SHP77 treated with DMSO at 0.1 percent for 48 hours (cell line): ENCODE measurements at places on chromosomes 11 and 22.
A peak's percentile ranks its signal among the peaks of the same experiment; 100 is the strongest.

- DNase-seq, result no peak
Measured at GRCh38 chr11:15308840-15309239, 194.1 kb downstream of the INSC start.

- DNase-seq, result no peak
Measured at GRCh38 chr22:33000342-33001280, 57.6 kb downstream of the SYN3 start.

DNA sequence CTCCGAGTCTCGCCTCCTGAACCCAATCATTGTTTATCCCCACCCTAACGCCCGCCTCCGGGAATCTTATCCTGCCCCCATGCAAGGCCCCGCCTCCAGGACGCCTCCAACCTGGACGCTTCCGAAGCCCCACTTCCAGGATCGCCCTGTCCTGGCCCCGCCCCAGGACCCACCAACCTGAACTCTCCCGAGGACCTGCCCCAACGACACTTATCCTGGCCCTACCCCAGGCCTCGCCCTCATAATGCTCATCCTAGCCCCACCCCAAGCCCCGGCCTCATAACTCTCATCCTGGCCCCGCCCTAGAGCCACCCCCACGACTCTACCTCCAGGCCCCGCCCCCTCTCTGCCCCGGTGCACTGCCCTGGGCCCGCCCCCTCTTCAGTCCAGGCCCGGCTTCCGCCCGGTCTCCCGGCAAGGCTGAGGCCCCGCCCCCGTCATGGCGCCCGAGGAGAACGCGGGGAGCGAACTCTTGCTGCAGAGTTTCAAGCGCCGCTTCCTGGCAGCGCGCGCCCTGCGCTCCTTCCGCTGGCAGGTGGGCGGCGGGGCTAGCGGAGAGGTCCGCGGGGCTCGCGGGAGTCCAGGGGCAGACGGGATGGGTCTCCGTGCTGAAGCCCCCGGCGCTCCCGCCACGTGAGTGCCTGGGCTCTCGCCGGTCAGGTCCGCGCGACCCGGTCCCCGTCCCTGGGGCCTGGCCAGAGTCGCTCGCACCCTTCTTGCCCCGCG lies 45.7 kb upstream of the DEFB108B start:
- DNase-seq, result peak; percentile 95

DNA sequence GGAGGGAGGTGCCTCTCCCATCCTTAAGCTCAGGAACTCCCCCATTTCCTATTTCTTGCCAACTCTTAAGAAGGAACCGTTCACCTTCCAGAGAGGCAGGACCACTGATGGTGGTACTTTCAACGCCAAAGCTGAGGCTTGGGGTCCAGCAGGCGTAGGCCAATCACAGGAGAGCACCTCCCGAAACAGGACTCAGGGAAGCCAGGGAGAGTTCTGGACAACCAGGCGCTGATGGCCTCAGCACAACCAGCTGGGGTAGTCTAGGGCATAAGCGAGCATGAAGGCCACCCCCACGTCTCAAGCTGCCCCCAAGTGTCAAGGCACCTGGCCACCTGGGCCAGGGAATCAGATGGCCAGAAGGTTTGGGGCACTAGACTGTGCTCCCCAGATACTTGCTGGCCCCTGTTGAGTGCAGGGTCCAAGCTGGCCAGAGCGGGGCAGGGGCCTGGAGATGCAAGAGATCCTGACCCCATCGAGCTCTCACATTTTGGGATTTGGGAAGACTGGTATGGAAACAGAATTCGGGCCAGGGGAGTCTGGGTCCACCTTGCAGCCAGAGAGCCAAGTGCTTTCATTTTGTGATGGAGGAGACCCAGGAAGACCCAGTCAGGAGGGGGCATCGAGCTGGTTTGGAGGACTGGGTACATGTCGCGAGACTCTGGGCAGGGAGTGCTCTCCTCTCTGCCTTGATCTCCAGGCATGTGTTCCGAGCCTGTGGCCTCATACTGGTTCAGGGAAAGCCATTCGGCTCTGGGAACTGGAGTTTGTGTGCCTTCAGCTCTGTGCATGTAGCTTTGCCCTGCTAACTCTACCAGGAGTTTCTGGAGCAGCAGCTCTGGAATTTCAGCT lies 926 bp downstream of the CD6 start:
- DNase-seq, result no peak

DNA sequence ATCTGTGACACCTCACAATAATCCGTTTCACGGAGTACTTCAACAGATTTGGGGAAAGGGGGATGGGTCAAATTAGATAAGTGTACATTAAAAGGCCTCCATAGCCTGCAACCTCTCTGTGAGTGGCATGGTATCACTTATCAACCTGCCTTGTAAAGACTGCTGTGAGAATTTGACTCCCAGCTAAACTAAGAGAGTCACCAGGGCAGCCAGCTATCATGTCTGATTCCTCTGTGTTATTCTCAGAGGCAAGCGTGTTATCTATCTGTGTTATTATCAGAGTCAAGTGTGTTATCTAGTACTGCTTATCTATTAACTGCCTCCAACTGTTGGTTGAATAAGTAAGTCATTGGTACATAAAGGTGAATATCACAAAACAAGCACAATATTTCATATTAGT lies 4.1 kb upstream of the FAM83F start:
- no peak for DNase-seq

GRCh38 chr11:108685419-108686130 lies 20.7 kb downstream of the DDX10 start:
- DNase-seq, result no peak

DNA sequence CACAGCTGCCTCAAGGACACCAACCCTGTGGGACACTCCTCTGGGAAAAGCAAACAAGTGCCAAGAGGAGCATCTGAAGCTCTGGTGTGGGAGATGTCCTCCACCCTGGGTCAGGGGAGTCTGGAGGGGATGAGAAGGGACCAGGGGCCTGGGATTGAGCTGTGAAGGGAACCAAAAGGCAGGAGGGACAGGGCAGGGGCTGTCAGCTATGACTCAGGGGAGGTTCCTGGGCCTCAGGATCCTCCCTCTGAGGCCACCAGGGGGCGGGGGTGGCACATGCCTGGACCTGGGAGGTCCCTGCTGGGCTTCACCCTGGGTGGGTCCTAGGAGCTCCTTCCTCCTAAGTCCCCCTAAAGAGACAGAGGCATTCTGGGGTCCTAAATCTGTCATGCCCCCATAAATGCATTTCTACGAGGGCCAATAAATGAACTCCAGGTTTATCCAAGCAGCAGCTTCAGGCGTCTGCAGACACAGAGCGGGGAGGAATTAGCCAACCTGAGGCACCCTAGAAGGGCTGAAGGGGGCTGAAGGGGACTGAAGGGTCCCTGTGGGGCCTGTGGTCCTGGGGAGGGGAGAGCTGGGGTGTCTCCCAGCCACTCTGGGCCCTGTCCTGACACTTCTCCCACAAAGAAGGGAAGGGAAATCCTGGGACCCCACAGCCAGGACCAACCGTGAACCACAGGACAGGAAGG lies 31.9 kb upstream of the IGLL5 start:
- DNase-seq, result no peak

- no peak for DNase-seq
Measured at GRCh38 chr11:3796801-3797328, 489 bp downstream of the NUP98 start.

DNA sequence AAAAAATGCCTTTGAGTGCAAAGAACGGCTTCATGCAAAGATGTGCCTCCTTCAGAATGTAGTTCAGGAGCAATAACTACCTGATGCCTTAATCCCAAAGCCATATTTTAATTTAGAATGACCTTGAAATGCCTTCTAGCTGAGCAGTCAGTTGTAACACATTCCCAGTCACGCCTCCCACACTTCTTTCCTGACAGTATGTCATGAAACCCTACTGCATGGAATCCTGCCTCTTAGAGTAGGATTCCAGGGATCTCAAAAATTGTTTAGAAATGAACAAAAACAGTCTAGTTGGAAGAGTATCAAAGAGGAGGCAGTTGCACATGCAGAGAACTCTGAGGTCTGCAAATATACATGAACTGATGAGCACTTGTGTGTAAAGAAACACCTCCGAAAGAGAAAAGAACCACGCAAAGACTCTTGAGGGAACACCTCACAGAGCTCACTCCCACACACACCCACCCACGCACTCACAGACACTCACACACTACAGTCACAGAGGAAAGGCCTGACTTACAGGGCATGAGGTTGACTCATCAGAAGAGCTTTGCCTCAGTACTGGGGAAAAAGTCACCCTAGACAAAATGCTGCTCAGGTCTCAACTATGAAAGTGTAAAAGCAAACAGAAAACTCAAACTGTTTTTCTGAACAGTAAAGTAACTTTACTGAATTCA lies 77.4 kb downstream of the GGTLC2 start:
- DNase-seq, result no peak

DNA sequence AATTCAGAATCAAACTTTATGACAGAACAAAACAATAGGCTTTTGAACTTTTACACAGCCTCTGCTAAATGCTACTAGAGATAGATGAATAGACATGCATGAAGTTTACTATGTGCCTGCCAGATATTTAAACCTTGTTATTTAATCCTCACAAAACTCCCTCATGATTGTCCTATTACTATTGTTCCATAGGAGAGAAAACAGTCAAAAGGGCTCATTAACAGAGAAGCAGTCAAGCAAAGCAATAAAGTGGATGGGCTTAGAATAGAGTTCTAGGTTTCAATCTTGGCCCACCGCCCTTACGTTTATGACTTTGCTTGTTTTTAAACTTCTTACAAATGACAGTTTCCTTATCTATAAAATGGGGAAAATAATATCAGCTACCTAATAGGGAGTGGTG lies 12.9 kb downstream of the CWC15 start:
- no peak for DNase-seq

- no peak for DNase-seq
Measured at GRCh38 chr11:14444441-14445189, 55.0 kb downstream of the COPB1 start.

GRCh38 chr22:42202669-42203068 lies 67.8 kb downstream of the TCF20 start:
- no peak for DNase-seq

- DNase-seq, result no peak
Measured at GRCh38 chr11:124970925-124971324, 16.9 kb downstream of the CCDC15 start.

- no peak for DNase-seq
Measured at GRCh38 chr11:130422251-130422995, 6.0 kb downstream of the ADAMTS8 start.

DNA sequence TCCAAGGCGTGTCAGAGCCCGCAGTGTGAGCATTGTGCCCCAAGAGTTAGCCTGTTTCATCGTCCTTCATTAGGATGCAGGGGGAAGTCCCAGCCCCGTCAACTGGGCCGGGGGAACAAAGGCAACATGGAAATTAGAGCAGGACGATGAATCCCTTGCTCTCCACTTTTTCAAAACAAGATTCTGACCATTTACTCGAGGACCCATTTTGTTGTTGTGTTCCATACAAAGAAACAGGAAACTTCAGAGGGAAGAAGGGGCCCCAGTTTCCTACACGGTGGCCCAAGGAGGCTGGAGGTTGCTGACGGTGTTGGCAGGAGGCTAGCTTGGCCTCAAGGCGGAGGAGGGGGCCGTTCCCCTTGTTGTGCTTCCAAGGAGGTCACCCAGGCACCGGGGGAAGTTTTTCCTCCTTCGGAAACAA lies 44.0 kb upstream of the SLC1A2 start:
- DNase-seq, result no peak

DNA sequence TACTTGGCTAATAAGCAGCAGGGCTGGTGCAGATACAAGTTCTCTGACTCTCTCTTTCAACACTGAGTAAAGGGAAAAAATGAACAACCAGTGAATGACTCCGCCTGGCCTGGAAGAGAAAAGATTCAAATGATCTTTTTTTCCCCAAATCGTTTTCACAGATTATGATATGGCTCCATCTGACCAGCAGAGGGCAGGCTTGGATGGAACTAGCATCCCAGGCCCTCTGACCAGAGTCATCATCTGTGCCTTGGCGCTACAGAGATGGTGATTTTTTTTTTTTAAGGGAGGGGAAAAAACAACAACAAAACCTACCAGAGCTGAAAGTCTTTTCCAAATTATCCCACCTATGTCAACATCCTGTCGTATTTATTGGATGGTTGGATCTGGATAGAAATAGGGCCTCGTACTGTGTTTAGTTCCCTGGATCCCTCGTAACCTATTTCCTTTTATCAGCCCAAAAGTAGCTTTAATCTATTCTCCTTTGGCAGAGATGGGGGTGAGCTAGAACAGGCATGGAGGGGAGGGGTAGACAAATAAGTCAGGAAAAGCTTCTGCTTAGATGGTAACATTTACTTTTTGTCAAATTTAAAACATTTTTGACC lies 69.7 kb downstream of the PRSS23 start:
- no peak for DNase-seq

DNA sequence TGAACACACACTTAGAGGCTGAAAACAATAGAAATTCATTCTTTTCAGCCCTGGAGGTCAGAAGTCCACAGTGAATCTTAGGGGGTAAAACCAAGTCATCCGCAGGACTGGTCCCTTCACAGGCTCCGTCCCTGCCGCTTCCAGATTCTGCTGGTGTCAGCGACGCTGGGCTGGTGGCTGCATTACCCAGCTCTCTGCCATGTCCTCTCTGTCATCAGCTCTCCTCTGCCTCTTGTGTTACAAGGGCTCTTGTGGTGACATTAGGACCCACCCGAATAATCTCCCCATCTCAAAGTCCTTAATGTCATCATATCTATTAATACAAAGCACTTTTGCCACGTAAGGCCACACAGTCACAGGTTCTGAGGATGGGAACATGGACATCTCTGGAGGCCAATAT lies 47.7 kb upstream of the ANO1 start:
- no peak for DNase-seq

DNA sequence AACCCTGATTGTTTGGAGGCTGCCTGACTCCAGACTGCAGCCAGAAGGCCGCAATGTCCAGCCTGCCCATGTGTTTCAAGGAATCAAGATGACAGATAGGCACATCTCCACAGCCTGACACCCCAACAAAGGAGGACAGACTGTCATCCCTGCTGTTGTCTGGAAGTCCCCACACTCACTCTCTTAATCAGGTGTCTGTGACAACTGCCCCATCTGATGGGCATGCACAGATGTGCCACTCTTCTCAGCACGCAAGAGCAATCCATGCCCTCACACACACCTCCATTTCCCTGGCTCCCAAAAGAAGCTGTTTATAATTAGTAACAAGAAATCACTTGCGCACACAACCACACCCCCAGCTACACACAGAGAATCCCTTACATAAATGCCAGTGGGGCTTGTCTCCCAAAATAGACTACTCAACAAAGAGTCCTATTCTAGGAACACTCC lies 117.6 kb downstream of the C11orf58 start:
- DNase-seq, result no peak

GRCh38 chr22:29936186-29936585 lies 53.2 kb downstream of the MTMR3 start:
- no peak for DNase-seq

- no peak for DNase-seq
Measured at GRCh38 chr22:32745251-32745995, 56.1 kb upstream of the TIMP3 start.

- no peak for DNase-seq
Measured at GRCh38 chr11:70333261-70333660, 62.8 kb downstream of the PPFIA1 start.

GRCh38 chr11:119752946-119753345 lies 23.9 kb upstream of the NECTIN1 start:
- DNase-seq, result no peak

GRCh38 chr11:131987703-131988102 lies 617.3 kb downstream of the NTM start:
- no peak for DNase-seq
